Naive thymus-derived CD4-positive, alpha-beta T cell (primary cell): ENCODE measurements at places on chromosomes 1 and 21. TPM values are rescaled to one million over a fixed set of nuclear protein-coding genes. Genes with fewer than 3 reads are reported as not detected.

Gene SDF4
- 107 TPM for total RNA-seq

Gene PCP4
- not detected for total RNA-seq

Gene C1orf226
- not detected for total RNA-seq

DNA sequence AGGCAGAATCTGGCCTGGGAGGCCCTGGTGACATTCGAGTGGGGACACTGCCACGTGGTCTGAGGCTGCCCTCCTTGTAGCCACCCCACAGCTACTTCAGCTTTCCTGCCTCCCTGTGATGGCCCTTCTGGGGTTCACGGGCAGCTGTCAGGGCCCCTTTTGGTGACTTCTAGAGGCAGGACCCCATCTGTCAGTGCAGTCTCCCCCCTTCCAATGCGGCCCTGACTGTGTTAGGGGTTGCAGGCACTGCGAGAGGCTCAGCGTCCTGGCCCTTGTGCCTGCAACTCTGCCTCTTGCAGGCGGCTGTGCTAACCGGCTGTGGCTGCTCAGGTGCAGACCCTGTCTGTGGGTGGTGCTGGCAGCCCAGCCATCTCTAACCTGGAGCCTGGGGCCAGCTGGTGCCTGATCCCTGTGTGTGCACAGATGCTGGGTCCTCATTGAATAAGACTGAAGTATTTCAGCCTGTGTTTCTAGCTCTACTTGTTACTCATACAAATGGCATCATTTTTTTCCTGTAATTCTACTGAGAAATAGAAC, 62.2 kb downstream of the S100B start:
- peaks cover 67% of the 10 kb centered on the region for H3K36me3 ChIP-seq
- no peak overlapping the region for H3K4me3 ChIP-seq
- peak overlapping the region; percentile 22 for H3K27ac ChIP-seq

DNA sequence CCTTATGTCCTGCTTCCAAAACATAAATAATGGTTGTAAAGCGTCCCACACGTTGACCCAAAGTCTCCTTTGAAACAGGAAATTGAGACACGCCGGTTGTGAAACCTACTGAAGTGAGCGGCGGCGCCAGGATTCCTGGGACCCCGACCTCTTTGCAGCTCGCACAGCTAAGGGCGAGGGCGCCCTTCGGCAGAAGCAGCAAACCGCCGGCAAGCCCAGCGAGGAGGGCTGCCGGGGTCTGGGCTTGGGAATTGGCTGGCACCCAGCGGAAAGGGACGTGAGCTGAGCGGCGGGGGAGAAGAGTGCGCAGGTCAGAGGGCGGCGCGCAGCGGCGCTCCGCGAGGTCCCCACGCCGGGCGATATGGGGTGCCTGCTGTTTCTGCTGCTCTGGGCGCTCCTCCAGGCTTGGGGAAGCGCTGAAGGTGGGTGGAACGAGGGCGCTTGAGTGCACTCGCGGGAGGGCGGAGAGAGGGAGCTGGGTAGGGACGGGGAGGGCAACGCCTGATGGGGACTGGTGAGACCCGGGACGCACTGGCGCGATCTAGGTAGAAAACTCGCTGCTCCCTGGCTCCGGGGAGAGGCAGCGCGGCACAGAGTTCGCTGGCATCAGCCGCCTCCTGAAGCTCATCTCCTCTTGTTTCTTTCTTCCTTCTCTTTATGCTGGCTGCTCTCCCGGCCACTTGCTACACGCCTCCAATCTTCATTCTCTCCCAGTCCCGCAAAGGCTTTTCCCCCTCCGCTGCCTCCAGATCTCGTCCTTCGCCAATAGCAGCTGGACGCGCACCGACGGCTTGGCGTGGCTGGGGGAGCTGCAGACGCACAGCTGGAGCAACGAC, at the start of gene CD1D:
Gene CD1D, plus strand, starts transcription at position 155 of the 836 bp plus-strand sequence. Its CDS starts 207 bp downstream, at position 362.
- H3K4me3 ChIP-seq, result peak within 1 kb of the TSS; percentile 5
- H3K27ac ChIP-seq, result no peak within 1 kb of the TSS
- peaks cover 7% of the 10 kb centered on the region for H3K27me3 ChIP-seq
- no peaks in the 10 kb centered on the region for H3K36me3 ChIP-seq
- no peaks in the 10 kb centered on the region for H3K4me1 ChIP-seq

DNA sequence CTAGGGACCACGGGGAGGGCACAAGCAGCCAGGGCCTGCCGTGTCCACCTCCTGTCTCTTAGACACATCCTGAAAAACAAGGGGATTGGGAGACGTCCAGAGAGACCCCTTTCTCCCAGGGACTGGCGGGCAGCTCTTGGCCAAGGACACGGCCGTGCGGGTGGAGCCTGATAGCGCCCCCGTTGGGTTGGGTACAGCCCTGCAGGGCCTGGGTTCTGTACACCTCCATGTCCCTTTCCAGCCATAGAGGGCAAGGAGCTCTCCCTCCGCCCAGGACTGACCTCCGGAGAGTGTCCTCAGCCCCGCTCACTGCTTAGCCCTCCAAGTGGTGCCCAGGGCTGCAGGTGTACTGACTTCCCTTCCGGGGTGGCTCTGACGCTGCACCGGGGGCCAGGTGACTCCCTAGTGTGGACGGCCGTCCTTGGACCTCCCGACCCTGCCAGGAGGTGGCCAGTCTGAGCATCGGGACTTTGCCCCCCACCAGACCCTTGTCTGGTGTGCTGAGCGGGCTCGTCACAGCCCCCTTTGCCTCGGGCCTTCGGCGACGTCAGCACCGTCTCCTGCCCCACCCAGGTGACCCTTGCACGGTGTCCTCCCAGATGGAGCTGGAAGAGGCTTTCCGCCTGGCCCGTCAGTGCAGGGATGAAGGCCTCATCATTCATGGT, 5.8 kb downstream of the PRKCZ start:
- no peak overlapping the region for H3K4me3 ChIP-seq
- DNase-seq, result no peak
- no peak overlapping the region for H3K27ac ChIP-seq
- H3K4me1 ChIP-seq, result no peaks in the 10 kb centered on the region
- no peaks in the 10 kb centered on the region for H3K27me3 ChIP-seq

DNA sequence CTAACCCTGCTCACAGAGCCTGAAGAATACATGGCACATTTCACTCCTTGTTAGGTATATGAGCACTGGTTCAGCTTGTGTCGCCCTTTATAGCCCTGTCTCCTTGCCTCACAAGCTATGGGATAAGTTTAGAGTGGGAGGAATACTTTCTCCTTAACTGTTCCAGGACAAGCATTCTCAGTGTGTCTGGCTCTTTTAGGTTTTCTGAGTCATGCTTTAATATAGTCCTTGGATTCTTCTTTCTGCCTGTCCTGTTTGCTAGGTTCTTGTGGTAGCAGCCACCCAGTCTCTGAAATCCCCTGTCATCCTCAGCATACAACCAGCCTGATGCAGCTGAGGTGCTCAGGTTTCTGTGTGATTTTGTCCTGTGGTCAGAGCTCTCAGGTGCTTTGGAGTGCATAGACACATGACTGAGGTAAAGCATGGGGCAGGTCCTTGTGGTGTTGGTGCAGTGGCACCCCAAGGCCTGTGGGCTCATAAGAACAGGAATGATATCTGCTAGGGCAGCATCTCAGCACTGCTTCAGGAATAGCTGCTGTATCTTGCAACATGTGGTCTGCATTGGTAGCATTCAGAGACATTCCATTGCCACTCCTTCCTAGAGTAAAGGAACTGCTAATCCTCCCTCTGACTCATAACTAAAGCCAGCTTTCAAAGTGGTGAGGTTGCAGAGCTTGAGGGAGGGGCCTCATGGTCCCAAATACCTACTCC, 14.2 kb upstream of the CASQ2 start:
- H3K4me3 ChIP-seq, result no peak overlapping the region
- no peak for DNase-seq
- H3K4me1 ChIP-seq, result no peaks in the 10 kb centered on the region
- H3K27me3 ChIP-seq, result no peaks in the 10 kb centered on the region
- no peak overlapping the region for H3K27ac ChIP-seq

Gene RNU1-2
- 3,877 TPM for total RNA-seq

- H3K4me1 ChIP-seq, result no peaks in the 10 kb centered on the region
- DNase-seq, result no peak
- peaks cover 5% of the 10 kb centered on the region for H3K36me3 ChIP-seq
- no peak overlapping the region for H3K27ac ChIP-seq
Measured at GRCh38 chr1:43879996-43880395, 53.6 kb upstream of the ARTN start.

Gene SEMA4A
- total RNA-seq, result 48.6 TPM

DNA sequence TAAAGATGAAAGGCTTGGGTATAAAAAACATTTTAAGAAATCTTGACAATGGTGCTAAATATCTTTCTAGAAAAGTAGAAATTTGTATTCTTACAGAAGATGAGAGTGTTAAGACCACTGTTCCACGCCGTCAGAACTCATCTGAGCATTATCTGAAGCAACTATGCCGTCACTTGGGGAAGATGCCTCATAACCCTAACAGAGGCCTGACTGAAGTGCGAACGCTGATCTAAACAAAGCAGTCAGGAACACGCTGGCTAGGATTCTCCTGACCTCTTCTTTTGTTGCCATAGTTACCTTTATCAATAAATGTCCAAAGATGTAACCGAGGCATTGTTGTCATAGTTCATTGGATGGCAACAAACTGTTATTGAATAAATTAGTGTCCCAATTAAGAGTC, 612.4 kb downstream of the LTN1 start:
- no peaks in the 10 kb centered on the region for H3K27me3 ChIP-seq
- H3K4me1 ChIP-seq, result no peaks in the 10 kb centered on the region
- H3K27ac ChIP-seq, result no peak overlapping the region
- no peak overlapping the region for H3K4me3 ChIP-seq

- DNase-seq, result no peak
- H3K36me3 ChIP-seq, result no peaks in the 10 kb centered on the region
- no peak overlapping the region for H3K4me3 ChIP-seq
- H3K27me3 ChIP-seq, result no peaks in the 10 kb centered on the region
- no peak overlapping the region for H3K27ac ChIP-seq
- H3K4me1 ChIP-seq, result no peaks in the 10 kb centered on the region
Measured at GRCh38 chr21:34008618-34009017, 64.8 kb upstream of the MRPS6 start.

- H3K27me3 ChIP-seq, result no peaks in the 10 kb centered on the region
- no peak overlapping the region for H3K4me3 ChIP-seq
- H3K36me3 ChIP-seq, result peaks cover 90% of the 10 kb centered on the region
- H3K4me1 ChIP-seq, result no peaks in the 10 kb centered on the region
- no peak for DNase-seq
- no peak overlapping the region for H3K27ac ChIP-seq
Measured at GRCh38 chr1:37575692-37576091, 19.0 kb downstream of the DNALI1 start.

GRCh38 chr1:8818325-8818775, 910 bp upstream of the RERE start:
- no peak for DNase-seq
- peaks cover 10% of the 10 kb centered on the region for H3K4me1 ChIP-seq
- H3K4me3 ChIP-seq, result peak overlapping the region; percentile 49
- no peaks in the 10 kb centered on the region for H3K27me3 ChIP-seq
- H3K36me3 ChIP-seq, result no peaks in the 10 kb centered on the region

- no peak overlapping the region for H3K27ac ChIP-seq
- no peaks in the 10 kb centered on the region for H3K4me1 ChIP-seq
- no peaks in the 10 kb centered on the region for H3K27me3 ChIP-seq
- no peak overlapping the region for H3K4me3 ChIP-seq
- DNase-seq, result no peak
Measured at GRCh38 chr1:182671750-182672486, 12.5 kb downstream of the RGS8 start.

Gene ZNF593OS
- not detected in 2 replicates for total RNA-seq

DNA sequence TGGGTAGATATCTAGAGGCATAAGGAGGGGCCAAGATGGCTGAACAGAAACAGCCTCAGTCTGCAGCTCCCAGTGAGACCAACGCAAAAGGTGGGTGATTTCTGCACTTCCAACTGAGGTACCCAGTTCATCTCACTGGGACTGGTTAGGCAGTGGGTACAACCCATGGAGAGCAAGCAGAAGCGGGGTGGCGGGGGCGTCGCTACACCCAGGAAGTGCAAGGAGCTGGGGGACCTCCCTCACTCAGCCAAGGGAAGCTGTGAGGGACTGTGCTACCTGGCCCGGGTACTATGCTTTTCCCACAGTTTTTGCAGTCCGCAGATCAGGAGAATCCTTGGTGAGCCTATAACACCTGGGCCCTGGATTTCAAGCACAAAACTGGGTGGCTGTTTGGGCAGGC, 26.0 kb downstream of the KIFAP3 start:
- DNase-seq, result no peak
- peaks cover 28% of the 10 kb centered on the region for H3K36me3 ChIP-seq
- H3K4me3 ChIP-seq, result no peak overlapping the region
- H3K4me1 ChIP-seq, result no peaks in the 10 kb centered on the region
- H3K27me3 ChIP-seq, result no peaks in the 10 kb centered on the region

Gene CASQ1
- not detected for total RNA-seq

DNA sequence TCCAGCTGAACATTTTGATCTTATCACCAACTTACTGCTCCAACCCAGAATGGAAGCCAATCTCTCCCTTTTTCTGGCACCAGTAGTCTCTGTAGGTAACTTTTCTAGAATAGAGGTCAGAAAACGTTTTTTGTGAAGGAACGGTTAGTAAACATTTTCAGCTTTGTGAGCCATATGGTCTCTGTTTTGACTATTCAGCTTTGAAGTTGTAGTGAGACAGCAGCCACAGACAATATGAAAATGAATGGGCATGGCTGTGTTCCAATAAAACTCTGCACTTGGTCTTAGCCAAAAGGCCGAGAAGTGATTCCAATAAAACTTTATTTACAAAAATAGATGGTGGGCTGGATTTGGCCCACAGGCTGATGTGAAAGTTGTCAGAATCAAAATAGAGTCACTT, 28.9 kb downstream of the MAP10 start:
- no peaks in the 10 kb centered on the region for H3K36me3 ChIP-seq
- DNase-seq, result no peak
- H3K4me3 ChIP-seq, result no peak overlapping the region
- no peaks in the 10 kb centered on the region for H3K27me3 ChIP-seq

DNA sequence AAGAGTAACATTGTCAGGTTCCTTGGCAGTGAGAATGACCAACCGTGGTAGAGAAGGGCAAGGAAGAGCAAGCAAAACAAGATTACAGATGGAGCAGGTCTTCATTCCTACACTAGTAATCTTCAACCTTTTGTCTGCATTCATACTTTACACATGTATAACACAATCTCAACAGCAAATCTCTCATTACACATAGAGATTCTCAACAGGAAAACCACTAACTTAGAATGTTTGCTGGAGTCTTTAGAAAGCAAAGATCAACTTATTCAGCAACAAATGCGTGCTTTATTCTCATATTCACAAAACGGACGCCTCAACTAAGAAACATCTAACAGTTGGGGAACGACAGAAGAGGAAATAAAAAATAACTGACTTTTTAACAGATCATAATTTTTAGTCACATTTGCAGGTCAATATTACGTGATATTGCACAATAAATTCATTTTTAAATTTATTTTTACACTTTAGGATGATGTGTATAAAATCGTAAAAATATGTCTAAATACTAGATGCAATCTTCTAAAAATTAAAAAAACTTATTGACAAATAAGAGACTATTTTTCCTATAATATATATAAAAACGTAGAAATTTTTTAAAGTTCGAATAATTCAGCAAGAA, 82.9 kb downstream of the ARID4B start:
- H3K4me3 ChIP-seq, result no peak overlapping the region
- H3K36me3 ChIP-seq, result peaks cover 5% of the 10 kb centered on the region
- H3K4me1 ChIP-seq, result peaks cover 17% of the 10 kb centered on the region
- H3K27me3 ChIP-seq, result no peaks in the 10 kb centered on the region
- DNase-seq, result no peak

Gene DNAJB4
- total RNA-seq, result 17.7 TPM

DNA sequence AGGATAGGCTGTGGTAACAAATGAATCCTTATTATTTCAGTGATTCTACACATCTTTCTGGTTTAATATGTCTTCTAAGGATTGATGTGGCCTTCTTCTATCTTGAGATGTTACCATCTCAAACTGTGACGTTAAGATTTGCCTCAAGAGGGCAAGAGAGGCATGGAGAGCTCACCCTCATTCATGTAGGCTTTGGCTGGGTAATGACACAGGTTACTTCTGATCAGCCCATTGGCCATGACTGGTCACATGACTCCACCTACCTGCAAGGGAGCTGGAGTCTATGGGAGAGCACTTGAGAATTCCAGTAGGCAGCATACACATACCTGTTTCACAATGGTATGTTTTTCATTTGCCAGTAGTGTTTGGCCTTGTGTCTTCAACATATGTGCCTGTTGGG, 30.0 kb downstream of the CACHD1 start:
- H3K36me3 ChIP-seq, result no peaks in the 10 kb centered on the region
- H3K4me3 ChIP-seq, result no peak overlapping the region
- no peaks in the 10 kb centered on the region for H3K27me3 ChIP-seq

Gene UBL4B
- not detected in 2 replicates for total RNA-seq
